ENCODE measurements at places on chromosomes 5 and 9.

DNA sequence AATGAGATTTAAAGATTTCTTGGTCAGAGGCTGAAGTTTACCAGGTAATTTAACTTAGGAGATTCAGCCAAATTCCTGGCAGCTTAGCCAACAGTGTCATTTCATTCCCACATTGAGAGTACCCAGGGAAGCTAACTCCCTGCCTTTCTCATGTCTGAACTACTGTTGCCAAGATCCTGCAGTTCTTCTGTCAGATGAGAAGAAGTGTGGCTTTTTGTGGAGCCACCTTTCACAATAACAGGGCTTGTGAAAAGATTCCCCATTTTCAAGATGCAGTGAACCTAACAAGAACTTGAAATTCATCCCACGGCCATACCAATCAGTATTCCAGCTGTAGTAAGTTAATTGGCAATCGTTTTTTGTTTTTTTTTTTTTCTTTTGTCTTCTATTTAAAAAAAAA lies 176.4 kb downstream of the XRCC4 start:
- DNase-seq: no peak

- DNase-seq: no peak
Observed at GRCh38 chr9:118533101-118533500, 828.9 kb downstream of the TLR4 start.

- DNase-seq: no peak
Observed at GRCh38 chr9:962023-962422, 14.4 kb upstream of the DMRT3 start.

- DNase-seq: no peak
Observed at GRCh38 chr5:68770551-68770950, 323.3 kb upstream of the SLC30A5 start.

DNA sequence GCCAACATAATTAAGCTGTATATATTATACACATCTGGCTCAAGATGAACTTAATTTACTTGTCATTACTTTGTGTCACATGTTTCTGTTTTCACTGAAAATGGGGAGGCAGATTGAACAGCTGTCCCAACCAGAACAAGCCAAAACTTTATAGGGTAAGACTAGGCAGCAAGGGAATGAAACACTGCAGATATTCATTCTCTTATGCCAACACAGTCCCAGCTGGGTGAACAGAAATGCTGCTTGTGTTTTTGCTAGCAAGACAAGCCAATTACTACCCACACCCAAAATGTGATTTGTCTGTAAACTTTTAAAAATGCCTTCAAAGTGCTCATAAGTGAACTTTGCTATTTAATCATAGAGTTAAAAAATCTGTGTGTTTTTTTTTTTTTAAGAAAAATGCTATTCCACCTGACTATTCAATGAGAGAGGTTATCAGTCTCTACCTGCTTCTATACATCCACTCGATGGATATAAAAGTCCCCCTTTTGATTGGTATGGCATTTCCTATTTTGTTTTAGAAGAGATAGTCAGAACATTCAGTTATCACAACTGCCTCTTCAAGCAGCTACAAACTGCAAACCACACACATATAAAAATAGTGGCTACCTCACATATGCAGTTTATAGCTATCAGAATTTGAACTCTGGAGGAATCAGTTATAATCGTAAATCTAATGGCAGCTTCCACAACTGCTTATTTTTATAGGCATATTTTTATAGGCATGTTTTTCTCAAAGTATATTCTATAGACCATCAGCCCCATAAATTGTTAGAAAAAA lies 91.9 kb upstream of the PPP1R2B start:
- no peak for DNase-seq

DNA sequence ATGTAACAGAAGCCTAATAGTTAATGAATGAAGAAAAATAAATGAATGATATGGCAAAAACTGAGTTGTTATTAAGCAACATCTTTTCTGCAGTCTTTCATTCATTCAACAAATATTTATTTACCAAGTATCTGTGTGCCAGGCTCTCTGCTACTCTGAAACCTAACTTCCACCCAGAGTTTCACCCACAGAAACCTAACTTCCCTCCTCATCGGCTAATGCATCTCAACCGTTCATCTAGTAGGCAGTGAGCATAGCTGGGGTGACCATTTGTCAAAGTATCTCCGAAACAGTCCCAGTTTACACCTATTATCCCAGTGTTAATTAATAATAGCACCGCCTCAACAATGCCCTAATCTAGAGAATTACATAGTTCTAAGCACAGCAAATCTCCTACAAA lies 1.5 kb downstream of the TTC39B start:
- no peak for DNase-seq

DNA sequence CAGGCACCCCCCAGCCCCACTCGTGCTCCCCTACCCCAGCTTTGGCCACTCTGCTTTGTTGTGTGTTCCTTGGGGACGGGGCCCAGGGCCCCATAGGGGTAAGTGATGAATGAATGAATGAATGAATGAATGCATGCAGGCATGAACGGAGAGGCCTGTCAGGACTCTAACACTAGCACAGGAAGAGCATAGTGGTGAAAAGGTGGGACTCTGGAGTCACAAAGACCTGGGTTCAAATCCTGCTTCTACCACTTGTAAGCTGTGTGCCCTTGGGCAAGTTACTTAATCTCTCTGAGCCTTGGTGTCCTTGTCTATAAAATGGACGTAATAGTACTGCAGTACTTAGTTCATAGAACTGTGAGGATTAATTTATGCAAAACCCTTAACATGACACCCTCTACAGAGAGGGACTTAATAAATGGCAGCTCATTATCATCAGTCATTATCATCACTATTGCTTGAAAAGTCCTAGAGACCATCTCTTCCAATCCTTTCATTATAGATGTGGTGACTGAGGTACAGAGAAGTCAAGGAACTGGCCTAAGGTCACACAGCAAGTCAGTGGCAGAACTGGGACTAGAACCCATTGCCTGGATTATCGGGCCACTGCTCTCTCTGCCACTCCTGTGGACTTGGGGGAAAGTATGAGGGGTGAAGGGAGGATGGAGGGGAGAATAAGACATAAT lies 13.2 kb downstream of the ORM2 start:
- DNase-seq: no peak

GRCh38 chr5:170495825-170496661 lies 7.8 kb upstream of the KCNIP1 start:
- DNase-seq: no peak

GRCh38 chr9:122223435-122223834 lies 5.3 kb downstream of the LHX6 start:
- DNase-seq: no peak

GRCh38 chr9:134230092-134230941 lies 66.0 kb upstream of the RNU6ATAC start:
- DNase-seq: no peak

DNA sequence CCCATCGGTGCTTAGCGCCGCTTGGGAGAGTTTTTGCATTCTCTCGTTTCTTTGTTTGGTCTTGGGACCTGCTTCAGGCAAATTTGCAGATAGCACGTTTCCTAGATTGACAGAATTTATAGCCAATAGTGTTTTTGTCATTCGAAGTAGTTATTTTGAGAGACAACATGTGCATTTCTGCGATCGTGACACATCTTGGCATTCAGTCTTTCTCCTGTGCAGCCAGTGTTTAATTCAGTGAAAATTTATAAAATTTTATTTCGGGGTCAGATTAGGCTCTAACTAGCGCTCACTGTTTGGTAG lies 830 bp downstream of the PRRC1 start:
- no peak for DNase-seq

- DNase-seq: peak; percentile 62
Observed at GRCh38 chr5:172106511-172107356, 81.3 kb downstream of the STK10 start.

- no peak for DNase-seq
Observed at GRCh38 chr5:147685993-147686392, 96.5 kb downstream of the JAKMIP2 start.

DNA sequence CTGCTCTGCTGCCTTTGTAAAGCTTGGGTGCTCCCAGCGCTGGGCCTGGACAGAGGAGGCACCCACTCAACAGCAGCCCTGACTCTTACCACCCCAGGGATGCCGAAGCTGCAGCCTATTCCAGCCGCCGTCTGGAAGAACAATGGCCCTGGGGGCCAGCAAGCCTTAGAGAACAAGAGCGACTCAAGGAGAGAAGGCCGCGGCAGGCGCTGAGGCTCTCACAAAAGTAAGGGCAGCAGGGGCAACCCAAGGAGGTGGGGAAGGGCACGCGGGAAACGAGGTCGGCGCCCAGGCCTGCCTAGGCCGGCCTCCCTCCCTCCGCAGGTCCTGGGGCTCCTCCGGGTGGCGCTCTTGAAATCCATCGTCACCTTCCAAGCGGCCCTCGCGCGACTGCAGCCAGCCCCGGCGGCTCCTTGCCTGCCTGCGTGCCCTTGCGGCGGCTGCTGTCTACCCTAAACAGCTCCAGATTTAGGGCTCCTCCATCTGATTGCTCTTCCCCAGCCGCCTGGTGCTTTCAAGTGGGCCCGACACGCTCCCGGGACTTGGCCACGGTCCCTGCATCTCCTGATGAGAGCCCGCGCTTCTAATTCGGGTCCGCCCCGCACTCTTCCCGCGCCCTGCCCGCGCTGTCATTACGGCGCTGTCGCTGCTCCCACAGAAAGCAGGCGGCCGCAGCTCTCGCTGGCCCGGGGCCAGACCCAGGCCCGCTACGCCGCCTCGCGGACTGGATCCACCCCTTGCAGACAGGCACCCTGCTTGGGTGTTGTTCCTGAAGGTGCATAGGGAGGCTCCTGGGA lies 213.3 kb downstream of the SEMA6A start:
- DNase-seq: no peak

- DNase-seq: no peak
Observed at GRCh38 chr9:133107245-133107722, 13.8 kb downstream of the RALGDS start.

- no peak for DNase-seq
Observed at GRCh38 chr5:177958696-177959095, 37.3 kb downstream of the PROP1 start.

DNA sequence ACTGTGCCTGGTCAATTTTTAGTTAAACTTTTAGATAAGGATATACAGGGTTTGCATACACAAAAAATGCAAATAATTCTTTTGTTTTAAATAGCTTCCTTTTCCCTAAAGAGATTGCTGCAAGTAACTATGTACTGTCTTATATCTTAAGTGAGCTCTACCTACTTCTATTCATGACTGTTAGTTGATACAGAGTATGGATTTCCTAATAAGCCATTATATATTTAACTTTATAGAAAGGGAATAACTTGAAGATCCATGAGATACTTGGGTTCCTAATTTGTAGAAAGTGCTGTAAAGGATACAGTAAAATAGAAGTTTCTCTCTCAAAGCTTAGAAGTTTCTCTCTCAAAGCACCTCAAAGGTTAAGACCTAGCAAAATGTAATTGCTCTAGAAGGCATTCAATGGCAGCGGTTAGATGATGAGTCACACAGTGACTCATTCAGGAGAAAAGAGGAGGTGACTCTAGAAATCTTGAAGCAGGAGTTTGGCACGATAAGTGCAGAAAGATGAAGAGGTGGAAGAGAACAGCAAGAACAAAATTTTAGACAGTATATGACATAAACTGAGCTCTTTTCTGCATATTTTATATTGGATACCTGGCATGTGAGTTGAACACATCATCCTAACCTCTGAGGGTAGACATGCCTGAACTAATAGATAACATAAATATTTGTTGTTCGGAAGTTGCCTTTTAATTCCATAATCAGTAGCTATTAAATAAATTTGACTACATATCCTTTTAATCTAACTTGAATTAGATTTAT lies 5.5 kb upstream of the DNAJC21 start:
- DNase-seq: no peak

Data from stimulated activated CD4-positive, alpha-beta T cell treated with anti-CD3 and anti-CD28 coated beads, Interleukin-1b, Interleukin-23, amount 100 ng/mL, for 1 hour (primary cell).